ENCODE measurements at places on chromosomes 6 and 20.

DNA sequence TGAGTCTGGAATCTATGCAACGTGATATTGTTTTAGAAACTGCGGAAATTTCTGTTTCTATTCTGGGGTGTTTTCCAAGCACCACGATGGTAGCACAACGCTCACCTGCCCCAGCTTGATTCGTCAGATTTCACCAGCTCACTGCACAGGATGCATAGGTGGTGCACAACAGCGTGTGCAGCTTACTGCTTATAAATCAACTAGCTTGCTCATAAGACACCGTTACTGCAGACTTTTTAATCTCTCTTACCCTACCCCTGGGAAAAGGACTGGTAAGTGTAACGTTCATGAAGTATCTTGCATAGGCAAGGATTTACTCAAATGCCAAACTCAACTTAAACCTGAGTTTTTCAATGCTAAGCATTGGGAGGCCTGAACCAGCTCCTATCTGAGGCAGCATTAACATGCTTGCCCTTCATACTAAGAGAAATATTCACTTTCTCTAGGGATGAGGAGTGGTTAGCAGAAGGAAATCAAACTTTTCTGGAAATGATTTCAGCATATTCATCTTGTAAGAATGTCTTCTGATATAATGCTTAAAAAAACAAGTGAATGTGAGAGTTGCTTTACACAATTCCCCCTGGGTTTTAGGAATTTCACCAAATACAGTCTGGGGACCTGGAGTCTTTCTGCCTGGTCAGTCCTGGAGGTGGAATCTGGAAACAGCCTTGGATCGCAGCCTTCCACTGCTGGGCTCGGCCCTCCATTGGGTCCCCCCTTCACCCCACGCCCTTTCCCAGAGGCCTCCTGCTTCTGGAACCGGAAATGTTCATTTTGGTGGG, 100.6 kb downstream of the DACT2 start:
- no peak for DNase-seq

DNA sequence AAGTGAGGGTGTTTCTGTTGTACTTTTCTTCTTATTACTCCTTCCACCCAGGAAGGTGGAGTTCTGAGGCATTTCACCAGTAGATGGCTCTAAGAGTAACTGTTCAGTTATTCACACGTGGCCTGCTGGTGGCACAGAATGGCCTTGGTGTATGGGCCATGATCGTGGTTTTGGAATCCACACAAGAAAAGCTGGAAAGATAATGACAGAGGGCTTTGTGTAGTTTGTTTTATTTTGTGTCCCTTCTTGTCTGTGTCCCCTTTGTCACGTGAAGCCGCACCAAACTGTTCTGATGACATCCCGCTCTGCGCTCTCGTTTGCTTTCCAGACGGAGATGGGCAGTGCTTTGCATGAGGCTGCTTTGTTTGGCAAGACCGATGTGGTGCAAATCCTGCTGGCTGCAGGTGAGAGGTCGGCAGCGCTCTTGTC, 93.4 kb downstream of the ANKS1A start:
- DNase-seq: no peak

- DNase-seq: no peak
Observed at GRCh38 chr20:64165866-64166600, 1.8 kb downstream of the MYT1 start.

- no peak for DNase-seq
Observed at GRCh38 chr6:113328886-113329381, 528.2 kb upstream of the MARCKS start.

GRCh38 chr6:113489952-113490746, 367.0 kb upstream of the MARCKS start:
- DNase-seq: no peak

DNA sequence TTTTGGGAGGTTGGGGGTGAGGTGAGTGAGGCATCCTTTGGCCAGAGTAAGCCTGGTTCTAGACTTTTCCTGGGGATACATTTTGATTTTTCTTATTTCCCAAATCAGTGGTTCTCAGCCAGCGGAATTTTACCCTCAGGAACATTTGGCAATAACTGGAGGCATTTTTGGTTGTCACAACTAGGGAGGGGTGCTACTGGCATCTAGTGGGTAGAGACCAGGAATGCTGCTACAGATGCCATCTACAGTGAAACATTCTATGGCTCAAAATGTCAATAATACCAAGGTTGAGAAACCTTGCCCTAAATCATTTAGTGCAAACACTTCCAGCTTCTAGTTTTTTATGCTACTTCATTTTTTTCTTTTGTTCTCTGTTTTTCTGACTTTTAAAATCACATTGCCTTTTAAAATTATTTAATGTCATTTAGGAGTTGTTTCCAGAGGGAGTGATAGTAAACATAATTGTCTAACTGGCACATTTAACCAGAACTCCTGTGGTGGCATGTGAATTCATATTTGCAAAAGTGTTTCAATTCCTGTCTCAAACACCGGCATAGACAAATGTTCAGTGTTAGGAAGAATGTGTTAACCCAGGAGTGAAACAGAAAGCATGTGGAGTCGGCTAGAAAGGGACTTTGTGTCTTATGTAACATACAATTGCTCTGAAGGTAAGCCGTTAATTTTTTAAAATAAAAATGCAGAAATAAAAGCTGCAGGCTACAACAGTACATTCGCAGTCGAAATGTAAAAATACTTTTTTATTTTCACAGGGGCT, 59.0 kb downstream of the QRSL1 start:
- DNase-seq: no peak

DNA sequence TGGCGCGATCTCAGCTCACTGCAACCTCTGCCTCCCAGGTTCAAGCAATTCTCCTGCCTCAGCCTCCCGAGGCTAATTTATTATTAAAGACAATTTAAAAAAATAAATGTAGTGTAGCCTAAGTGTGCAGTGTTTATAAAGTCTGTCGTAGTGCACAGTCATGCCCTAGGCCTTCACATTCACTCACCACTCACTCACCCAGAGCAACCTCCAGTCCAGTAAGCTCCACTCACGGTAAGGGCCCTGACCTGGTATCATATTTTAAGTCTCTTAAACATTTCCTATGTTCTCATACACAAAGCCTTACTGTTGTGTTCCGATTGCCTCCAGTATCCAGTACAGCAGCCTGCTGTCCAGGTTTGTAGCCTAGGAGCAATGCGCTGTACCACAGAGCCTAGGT, 168.2 kb upstream of the FOXQ1 start:
- DNase-seq: no peak

DNA sequence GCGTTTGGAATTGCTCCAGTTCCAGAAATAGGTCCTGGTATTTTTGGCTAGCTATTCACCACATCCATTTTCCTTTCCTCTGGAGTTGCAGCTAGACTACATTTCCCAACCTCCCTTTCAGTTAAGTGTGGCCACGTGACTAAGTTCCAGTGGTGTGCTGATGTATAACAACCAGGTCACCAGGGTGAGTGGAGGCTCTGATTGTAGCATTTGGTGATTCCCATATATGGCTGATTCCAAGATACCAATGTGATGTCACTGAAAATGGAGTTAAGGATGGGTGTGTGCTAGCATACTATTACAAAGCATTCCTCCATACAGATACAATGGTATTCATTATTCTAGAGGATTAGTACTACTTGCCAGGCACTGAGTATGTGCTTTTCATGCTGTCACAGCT, 49.7 kb upstream of the STK35 start:
- DNase-seq: no peak

GRCh38 chr6:136822046-136822375, 381 bp upstream of the PEX7 start:
- no peak for DNase-seq

DNA sequence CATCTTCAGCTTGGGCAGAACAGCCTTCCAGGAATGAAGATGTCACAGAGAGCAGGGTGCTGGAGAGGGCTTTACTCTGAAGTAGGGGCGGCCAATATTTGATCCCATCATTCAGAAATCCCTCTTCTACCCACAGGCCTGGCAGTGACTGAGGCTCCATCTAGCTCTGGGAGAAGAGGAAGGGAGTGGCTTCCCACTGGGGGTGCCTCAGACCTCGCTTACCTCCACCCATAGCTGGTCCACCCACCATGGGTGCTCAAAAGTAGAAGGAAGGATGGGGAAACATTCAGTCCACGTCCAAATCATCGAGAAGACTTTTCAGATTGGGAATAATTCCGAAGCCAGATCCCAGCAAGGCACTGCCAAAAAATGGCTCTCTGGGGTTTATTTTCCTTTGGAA, 11.8 kb upstream of the THBD start:
- DNase-seq: no peak

GRCh38 chr20:61615806-61616205, 363.7 kb downstream of the CDH4 start:
- no peak for DNase-seq

DNA sequence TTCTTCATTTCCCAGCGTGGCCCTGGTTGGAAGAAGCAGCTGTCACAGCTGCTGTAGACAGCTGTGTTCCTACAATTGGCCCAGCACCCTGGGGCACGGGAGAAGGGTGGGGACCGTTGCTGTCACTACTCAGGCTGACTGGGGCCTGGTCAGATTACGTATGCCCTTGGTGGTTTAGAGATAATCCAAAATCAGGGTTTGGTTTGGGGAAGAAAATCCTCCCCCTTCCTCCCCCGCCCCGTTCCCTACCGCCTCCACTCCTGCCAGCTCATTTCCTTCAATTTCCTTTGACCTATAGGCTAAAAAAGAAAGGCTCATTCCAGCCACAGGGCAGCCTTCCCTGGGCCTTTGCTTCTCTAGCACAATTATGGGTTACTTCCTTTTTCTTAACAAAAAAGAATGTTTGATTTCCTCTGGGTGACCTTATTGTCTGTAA, 292.7 kb downstream of the ESR1 start:
- DNase-seq: no peak

DNA sequence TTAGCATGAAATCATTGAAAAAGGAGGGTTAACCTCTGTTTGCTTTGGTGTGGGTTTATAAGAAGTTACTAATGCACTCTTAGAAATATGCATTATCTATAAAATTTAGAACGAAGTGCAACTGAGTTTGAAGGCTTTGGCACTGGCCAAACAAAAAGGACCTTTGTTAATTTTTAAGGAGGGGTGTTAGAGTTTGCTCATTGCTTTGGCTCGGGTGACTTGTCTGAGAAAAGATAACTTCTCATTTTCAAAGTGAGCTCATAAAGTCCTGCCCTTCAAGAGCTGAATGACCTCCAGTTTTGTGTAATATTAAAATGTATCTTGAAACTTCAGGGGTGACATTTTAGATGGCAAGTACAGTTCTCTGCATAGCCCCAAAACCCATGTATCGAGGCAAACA, 25.9 kb downstream of the NEDD9 start:
- no peak for DNase-seq

DNA sequence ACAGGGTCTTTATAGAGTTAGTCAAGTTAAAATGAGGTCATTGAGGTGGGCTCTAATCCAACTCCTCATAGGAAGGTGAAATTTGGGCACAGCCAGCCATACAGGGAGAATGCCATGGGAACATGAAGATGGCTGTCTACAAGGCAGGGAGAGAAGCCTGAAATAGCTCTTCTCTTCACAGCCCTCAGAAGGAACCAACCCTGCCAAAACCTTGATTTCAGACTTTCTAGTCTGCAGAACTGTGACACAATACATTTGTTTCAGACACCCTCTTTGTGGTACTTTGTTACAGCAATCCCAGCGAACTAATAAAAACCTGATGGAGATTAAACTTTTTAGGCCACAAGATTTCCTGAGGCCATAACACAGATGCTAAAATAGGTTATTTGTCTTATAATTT, 43.1 kb upstream of the HECA start:
- DNase-seq: no peak

- no peak for DNase-seq
Observed at GRCh38 chr20:14889496-14890255, 552.3 kb upstream of the FLRT3 start.

GRCh38 chr6:106324726-106325335, 729 bp downstream of the ATG5 start:
- DNase-seq: no peak

Data from cortex of kidney (tissue), 1 donor.